ENCODE measurements at places on chromosomes 6 and 20.

- no peak for DNase-seq
Measured at GRCh38 chr6:168139121-168139520, 60.1 kb upstream of the FRMD1 start.

DNA sequence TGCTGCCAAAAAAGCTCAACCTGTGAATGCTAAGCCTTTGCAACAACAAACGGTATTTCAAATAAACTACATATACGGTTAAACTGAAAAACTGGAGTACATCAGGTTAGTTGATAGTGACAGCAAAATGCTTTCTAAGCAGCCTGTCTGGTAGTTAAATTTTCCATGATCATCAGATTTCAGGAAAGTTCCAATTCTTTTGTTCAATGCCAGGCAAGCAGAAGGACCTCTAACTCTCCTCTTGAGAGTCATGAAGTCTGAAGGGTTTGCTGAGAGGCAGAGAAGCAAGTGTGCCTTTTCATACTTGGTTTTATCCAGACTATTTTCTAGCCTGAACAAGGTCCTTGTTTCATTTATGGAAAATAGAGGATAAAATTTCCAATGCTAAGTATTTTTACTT, 4.5 kb downstream of the FLRT3 start:
- no peak for DNase-seq

GRCh38 chr20:62765021-62765420, 31.3 kb upstream of the MRGBP start:
- DNase-seq = no peak

GRCh38 chr20:25239387-25240370, 8.2 kb upstream of the PYGB start:
- no peak for DNase-seq

DNA sequence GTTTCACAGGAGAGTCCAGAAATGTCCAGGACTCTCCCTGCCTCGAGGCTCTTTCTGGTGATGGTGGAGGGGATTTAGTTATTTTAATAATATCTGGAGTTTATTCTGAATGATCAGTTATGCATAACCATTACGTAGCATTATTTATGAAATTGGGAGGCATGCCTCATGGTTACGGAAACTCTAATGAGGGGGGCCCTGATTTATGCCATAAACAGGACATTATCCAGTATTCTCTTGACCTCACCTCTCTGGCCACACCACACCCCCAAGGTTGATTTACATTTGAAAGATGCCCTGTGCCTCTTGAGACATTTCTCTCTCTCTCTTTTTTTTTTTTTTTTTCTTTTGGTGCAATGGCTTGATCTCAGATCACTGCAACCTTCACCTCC, 268.8 kb downstream of the TFAP2C start:
- DNase-seq = no peak

DNA sequence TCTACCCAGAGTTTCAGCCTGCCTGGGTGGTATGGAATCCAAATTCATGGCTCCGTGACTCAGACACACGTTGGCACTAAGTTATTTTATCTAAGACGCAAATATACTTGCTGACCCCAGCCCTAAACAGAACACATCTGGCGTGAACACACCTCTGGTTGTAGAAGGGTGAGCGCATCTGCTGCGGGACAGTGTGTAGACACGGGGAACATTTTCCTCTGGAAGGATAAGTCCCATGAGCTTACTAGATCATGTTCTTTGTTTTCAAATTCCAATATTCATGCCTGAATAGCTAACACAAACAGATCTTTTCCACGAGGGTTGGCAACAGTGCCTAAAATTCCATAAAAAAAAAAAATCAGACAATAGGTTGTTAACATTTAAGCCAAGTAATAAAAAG, 87.8 kb downstream of the TMEM170B start:
- DNase-seq = no peak

DNA sequence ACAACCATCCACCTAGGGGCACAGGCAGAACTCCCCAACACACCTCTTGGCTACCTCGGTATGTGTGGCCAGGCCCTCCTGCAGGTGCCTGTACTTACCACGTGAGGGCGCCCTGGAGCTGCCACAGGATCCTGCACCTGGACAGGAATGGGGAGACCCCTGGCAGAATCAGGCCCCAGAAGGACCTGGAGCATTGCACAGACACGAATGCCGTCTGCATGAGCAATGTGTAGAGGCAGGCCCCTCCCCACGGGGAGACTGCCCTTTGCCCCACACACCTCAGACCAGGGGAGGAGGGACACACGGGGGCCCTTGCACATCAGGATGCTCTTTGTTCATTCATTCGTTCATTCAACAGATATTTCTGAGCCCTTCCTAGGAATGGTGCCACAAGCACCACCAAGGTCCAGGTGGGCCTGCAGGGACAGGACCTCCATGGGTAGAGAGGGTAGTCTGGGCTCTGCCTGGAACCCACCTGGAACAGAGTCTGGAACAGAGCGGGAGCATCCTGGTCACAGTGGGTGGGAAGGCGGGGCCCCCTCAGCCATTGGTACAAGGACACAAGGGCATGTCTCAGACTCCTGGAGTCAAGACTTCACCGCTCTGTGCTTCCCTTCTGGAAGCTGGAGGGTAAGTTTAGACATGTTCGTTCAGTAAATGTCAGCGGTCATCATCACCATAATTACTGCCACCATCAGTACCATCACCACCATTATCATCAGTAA, 32.3 kb downstream of the YTHDF1 start:
- no peak for DNase-seq

- no peak for DNase-seq
Measured at GRCh38 chr6:76814496-76815458, 648.5 kb downstream of the HTR1B start.

GRCh38 chr6:157461000-157461915, 80.3 kb downstream of the ZDHHC14 start:
- DNase-seq = no peak

- no peak for DNase-seq
Measured at GRCh38 chr6:30883685-30884520, at the start of gene DDR1. TSS of gene DDR1 (plus strand) at chr6:30884519. CDS start at chr6:30888730, 4,211 bp downstream.

GRCh38 chr6:126628125-126628524, 288.2 kb downstream of the CENPW start:
- DNase-seq = no peak

DNA sequence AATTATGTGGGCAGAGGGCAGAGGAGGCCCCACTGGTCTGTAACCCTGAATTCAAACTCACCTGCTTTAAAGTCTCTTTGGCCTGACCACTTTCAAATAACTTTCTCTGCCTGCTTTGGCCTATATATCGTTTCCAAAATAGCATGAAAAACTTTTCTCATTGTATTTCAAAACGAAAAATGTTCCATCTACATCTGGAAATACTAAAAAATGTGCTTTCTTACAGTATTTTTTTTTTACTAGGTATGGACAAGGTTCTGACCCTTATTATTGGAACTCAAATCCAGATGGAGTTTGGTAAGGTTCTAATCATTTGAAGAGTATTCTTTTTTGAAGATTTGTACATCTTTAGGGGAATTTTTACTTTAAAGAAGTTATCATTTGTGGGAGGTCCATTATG, 241.9 kb downstream of the PAX1 start:
- DNase-seq = no peak

- DNase-seq = peak; percentile 64
Measured at GRCh38 chr6:39882531-39882899, 51.7 kb downstream of the MOCS1 start.

DNA sequence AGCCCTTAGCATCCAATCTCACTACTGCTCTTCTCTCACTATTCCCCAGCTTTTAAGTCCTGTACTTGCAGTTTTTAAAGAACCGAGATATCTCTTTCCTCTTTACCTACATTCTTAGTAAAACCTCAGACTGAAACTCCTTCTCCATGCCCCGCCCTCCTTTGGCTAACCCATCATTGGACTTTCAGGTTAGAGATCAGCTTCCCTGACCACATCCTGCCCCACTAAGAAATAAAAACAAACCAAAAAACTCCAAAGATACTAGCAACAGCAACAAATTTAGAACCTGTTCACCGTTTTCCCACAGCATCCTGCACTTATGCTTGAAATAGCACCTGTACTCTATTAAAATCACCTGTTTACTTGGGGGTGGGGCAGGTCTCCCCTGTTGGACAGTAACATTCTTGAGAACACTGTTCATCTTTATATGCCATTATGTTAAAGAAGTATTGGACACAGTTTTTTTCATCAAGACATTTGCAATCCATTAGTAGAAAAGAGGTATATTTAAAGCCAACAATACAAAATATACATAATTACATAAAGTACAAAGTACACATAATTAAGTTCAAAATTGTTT, 16.3 kb upstream of the SMAP1 start:
- no peak for DNase-seq

- DNase-seq = no peak
Measured at GRCh38 chr6:134813146-134813545, 136.8 kb downstream of the ALDH8A1 start.

GRCh38 chr20:37534401-37535157, 6.9 kb upstream of the BLCAP start:
- no peak for DNase-seq

- DNase-seq = no peak
Measured at GRCh38 chr20:8208226-8208625, 76.2 kb downstream of the PLCB1 start.

DNA sequence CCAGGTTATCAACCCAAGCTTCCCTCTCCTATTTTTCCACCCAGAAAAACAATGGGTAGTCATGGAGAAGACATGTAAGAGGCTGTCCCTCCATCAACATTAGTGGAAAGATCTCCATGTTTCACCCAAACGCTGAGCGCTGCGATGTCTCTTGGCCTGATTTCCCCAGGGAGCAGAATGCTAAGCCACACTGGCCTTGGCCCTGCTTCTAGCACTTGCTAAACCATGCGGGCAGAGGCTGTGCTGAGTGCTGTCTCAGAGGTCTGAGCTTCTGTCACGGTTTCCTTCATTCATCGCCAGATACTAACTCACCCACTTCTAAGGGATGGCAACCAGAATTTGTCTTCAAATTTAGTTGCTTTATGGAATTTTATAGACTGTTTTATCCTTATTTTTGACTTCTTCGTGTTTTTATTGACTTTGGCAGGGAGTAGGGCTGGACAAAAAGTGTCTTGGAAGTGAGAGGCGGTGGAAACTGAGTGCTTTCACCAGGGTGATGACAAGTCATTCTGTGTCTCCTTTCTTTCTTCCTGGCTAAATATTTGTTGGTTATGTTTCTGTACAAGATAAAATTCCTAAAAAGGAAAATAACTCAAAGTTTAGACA, 181.4 kb upstream of the UST start:
- DNase-seq = no peak

GRCh38 chr20:63163596-63164483, 52.1 kb downstream of the YTHDF1 start:
- DNase-seq = no peak

- DNase-seq = no peak
Measured at GRCh38 chr6:43861212-43861894, 91.3 kb downstream of the VEGFA start.

DNA sequence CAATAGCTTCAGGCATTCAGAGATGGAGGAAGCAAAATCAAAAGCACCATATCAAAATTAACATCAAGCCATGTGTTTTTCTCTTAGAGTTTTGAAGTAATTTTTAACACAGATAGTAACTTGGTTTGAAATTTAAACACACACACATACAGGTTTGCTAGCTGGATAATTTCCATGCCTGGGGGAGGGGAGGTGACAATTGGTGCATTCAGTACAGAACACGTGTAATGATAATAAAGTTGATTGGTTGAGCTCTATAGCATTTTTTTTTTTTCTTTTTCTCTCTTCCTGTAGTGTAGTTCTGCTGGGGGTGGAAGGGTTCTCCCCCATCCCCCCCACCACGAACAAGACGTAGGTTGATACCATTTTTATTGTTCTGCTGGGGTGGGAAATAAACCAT, 564.8 kb downstream of the LMBRD1 start:
- DNase-seq = no peak

- no peak for DNase-seq
Measured at GRCh38 chr6:16274885-16275589, 36.6 kb downstream of the GMPR start.

DNA sequence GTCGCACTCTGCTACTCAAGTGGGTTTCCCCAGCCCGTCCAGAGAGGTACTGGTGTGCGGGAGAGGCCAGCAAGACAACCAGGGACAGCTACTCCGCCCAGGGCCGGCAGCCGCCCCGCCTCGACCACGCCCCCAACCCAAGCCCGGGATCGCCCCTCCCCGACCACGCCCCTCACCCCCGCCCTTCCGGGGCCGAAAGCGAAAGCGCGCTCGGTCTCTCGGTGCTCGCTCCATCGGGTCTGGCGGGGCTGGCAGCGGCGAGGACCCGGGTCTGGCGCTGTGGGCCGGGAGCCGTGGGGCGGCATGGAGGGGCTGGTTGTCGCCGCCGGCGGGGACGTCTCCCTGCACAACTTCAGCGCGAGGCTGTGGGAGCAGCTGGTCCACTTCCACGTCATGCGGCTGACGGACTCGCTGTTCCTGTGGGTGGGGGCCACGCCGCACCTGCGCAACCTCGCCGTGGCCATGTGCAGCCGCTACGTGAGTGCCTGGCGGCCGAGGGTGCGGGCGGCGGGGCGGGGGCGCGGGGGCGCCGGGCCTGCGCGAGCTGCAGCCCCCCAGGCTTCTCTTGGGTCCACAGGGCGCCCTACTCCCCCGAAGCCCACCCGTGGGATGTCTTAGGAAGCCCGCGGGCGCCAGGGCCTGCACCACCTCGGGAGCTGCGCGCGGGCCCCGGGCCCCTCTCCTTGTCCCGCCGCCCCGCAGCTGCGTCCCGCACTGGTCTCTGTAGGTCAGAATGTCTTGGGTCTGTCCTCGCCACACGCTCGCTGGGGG, at the start of gene PSMG4:
Gene PSMG4 (plus strand): TSS at position 228 of the 771 bp plus-strand sequence. CDS start 76 bp downstream, at position 304.
- DNase-seq = peak; percentile 82

DNA sequence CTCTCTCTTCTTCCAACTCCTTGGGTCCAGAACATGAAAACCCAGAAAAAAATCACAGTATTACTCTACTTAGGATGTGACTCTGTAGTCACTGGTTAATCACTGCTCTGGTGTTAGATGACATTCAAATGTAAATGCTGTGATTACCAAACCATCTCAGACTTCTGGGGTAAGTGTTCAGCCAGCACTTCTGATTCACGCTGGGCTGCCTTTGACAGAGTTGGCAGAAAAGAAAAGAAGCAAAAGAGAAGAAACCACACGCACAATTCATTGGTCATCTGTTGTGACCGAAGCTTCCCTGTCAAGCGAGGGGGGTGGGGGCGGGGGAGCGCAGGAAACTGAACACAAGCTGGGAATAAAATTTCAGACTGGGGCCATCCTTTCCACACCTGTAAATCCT, 82.7 kb downstream of the PSMG4 start:
- no peak for DNase-seq

DNA sequence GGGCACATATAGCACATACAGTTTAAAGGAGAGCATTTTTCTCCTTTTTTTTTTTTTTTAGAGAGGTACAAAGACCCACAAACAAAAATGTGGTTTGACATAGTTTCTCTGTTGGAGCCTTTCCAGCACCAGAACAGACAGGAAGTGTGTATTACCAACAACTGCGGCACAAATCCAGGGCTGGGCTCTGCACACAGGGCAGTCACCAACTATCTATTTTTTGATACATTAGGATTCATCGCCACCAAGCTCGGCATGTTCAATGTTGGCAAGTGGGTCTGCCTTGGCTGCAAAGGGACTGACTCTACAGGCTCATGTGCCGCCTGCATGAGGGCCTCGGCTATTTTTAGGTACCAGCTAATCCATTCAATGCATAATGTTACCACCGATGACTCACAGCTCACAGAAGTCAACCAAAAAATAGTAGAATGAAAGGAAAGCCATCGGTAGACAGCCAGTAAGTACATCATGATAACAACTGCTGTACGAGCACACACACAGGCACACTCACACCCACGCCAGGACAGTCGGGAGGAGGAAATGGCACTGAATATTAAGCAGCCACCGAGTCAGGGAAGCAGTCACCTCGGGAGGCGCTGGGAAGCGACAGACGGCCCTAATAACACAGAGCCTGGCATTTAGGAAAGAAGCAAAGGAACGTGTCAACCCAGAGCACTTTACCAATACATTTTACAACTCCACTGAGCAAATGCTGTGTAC, 81.6 kb downstream of the GMPR start:
- DNase-seq = no peak

- no peak for DNase-seq
Measured at GRCh38 chr6:113330636-113330946, 526.6 kb upstream of the MARCKS start.
